ENCODE measurements at places on chromosomes 1 and 21. TPM values are rescaled to one million over a fixed set of nuclear protein-coding genes. Genes with fewer than 3 reads are reported as not detected.

The PDC gene
- not detected for total RNA-seq

The MRTO4 gene
- 46.8 TPM for total RNA-seq

The FCRL6 gene
- not detected for total RNA-seq

The PLEKHO1 gene
- 7.2 TPM for total RNA-seq

The EPHX1 gene
- 25.0 TPM for total RNA-seq

The CFAP74 gene
- not detected for total RNA-seq
